ENCODE measurements at places on chromosomes 3 and 15.

DNA sequence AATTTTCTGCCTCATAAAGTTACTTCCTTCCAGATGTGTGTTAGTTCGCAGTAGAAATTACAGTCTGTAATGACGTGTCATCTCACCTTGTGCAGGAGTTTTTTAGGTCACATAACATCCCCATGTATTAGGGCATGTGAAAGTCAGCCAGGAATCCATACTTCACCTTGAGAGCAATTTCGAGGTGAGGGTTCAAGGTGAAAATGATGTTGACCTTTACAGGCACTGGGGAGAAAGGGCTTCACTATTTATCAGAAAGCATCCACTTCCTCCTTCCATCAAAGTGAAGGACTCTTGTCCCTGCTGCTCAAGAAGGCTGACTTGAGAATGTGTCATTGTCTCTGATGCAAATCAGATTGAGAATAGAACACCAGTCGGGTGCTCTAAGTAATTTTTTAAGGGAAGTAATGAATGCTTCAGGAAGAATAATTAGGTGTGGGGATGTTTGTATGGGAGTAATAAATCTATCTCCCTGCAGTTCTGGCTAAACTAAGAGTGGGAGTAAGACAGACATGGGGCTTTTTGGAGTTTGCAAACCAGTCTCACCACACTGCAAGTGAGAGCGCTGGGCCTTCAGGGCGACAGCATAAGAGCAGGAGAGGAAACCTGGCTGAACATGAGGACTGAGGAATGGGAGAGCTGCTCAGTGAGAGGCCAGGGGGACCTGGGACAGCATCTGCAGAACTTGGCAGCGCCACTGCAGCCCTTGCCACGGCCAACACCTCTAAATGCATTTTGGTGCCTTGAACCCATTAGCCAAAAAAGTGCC, 85.9 kb upstream of the IL12A start:
- DNase-seq, result no peak

- DNase-seq, result no peak
Observed at GRCh38 chr3:137768361-137769321, 4.5 kb downstream of the SOX14 start.

DNA sequence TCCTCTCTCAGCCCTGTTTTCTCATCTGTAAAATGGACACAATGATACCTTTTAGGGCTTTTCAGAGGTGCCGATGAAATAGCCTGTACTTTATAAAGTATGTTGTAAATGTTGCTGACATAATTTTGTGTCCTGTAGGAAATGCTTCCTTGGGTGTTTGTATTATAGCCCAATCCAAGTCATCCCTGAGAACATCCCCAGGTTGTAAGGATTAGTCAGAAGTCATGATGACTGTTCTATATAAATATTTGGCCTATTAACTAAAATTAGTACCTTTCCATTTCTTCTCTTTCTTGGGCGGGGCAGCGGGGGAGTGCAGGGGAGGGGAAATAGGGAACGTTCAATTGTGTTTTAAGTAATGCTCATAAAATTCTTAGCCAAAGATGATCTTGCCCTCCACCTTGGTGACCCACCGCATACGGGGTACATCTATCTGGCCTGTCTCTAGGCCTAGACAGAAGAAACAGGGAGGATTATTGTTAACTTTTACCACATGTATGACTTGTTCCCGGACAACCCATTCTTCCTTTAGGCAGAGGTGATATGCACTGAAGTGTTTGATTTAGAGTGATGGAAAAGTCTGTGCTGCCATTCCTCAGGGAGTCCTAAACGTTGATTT, 120.7 kb downstream of the VGLL4 start:
- no peak for DNase-seq

DNA sequence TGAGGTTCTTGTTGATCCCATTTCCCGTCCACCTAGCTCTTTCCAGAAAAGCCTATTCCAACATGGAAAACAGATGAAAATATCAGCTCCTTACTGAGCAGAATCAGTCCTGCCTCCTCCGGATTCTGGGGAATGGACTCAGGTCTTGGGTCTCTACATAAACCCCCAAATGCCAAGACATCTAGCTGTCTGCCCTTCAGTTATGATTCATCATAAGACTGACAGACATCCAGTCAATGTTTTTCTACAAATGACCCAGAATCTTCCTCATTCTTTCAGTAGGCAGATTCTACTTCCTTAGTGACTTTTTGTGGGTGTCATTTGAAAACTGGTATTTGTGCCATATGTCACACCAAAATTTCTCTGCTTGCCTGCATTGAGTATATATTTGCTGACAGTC, 103.0 kb upstream of the TGFBR2 start:
- no peak for DNase-seq

DNA sequence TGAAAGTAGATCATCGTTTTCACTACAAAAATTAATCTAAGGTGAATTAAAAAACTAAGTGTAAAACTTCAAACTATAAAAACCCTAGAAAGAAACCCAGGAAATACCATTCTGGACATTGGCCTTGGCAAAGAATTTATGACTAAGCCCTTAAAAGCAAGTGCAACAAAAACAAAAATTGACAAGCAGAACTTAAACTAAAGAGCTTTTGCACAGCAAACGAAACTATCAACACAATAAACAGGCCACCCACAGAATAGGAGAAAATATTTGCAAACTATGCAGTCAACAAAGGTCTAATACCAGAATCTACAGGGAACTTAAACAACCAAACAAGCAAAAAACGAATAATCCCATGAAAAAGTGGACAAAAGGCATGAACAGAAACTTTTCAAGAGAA, 302.0 kb downstream of the CHST2 start:
- DNase-seq, result no peak

GRCh38 chr3:69359339-69359893, 26.5 kb downstream of the FRMD4B start:
- no peak for DNase-seq

GRCh38 chr15:91936182-91936775, 82.8 kb downstream of the SLCO3A1 start:
- DNase-seq, result no peak

DNA sequence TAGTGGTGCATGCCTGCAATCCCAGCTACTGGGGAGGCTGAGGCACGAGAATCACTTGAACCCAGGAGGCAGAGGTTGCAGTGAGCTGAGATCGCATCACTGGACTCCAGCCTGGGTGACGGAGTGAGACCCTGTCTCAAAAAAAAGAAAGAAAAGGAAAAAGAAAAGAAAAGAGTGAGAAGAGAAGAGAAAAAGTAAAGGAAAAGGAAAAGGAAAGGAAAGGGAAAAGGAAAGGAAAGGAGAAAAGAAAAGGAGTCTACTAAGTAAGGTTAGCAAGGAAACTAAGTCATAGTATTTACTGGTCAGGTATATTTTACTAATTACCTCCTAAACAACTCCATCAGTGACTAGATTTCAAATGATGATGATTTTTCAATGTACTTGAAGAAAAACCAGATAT, 198.3 kb downstream of the VPS13C start:
- DNase-seq, result no peak

- DNase-seq, result no peak
Observed at GRCh38 chr15:90190606-90191343, 10.4 kb upstream of the SEMA4B start.

DNA sequence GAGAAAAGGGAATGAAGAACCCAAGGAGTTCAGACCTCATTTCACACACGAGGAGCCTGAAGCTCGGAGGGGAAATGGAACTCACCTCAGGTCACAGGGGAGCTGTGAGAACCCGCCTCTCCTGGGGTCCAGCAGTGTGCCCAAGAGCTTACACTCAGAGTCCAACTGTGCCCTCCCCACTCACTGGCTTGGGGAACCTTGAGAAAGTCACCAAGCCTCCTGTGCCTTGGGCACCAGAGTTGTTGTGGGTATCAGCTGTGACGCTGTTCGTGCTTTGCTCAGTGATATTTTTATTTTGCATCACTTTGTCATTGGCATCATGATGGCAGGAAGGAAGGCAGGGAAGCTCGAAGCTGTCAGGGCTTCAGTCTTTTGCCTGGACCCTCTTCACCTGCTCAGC, 83.4 kb downstream of the TLE3 start:
- DNase-seq, result no peak

- no peak for DNase-seq
Observed at GRCh38 chr3:139044366-139045210, at the start of gene PRR23C. Gene PRR23C, minus strand, starts transcription at chr3:139044892. Its CDS starts 272 bp downstream, at chr3:139044620.

DNA sequence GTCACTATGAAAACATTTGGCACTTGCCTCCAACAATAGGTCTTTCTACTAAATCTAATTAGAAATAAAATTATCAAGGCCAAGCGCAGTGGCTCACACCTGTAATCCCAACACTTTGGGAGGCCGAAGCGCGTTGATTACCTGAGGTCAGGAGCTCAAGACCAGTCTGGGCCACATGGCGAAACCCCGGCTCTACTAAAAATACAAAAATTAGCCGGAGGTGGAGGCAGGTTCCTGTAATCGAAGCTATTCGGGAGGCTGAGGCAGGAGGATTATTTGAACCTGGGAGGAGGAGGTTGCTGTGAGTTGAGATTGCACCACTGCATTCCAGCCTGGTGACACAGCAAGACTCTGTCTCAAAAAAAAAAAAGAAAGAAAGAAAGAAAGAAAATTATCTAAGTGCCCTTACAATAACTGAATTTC, 1.6 kb upstream of the PLD1 start:
- DNase-seq, result no peak

GRCh38 chr3:169619793-169620192, 43.7 kb downstream of the MECOM start:
- DNase-seq, result no peak

GRCh38 chr15:44541282-44541958, 4.5 kb downstream of the EIF3J start:
- DNase-seq, result no peak

- DNase-seq, result no peak
Observed at GRCh38 chr3:44955917-44956316, 20.1 kb downstream of the ZDHHC3 start.

DNA sequence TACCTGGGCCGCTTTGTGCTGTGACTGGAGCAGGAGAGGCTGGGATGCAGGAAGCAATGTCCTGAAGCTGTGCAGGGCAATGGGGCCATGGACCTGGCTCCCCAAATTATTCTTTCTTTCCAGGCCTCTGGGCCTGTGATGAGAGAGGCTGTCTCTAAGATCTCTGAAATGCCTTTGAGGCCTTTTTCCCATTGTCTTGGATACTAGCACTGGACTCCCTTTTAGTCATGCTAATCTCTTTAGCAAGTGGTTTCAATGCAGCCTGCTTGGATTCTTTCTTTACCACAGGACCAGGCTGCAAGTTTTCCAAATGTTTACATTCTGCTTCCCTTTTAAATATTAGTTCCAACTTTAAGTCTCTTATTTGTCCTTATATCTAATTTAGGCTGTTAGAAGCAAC, 64.8 kb upstream of the SGO1 start:
- no peak for DNase-seq

- DNase-seq, result no peak
Observed at GRCh38 chr3:113685956-113686721, 10.3 kb downstream of the USF3 start.

DNA sequence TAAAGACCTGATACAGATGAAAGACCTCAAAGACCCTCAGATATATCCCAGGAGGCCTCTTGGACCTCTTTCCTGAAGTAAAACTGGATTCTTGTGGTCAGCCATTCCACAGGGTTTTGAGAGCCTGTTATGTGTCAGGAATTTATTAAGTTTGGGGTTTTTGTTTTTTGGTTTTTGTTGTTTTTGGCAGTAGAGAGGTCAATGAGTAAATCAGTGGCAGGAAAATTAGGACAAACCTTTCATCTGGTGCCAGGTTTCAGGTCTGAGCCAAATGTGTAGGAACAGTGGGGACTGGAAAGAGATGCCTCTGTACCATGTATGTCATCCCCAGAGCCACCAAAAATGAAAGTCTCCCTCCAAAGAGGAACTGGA, 520.4 kb upstream of the MDFIC2 start:
- no peak for DNase-seq

- no peak for DNase-seq
Observed at GRCh38 chr3:114444216-114444615, 150.4 kb downstream of the TIGIT start.

DNA sequence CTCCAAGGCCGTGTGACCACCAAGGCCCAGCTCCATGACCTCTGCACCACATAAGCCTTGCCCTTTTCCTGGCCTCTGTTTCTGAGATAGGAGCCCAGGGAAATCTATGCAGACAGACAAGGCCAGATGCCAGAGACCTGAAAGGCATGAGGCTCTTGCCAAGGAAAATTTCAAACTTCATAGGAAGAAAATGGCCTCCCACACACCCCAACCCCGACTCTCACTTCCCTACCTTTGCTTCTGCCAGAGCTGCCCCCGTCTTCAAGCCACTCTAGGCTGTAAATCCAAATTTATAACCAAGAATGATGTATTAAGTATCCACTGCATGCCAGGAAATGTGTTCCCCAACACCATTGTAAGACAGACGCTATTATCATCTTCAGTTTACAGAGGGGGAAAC, 65.5 kb upstream of the HRH1 start:
- DNase-seq, result no peak

DNA sequence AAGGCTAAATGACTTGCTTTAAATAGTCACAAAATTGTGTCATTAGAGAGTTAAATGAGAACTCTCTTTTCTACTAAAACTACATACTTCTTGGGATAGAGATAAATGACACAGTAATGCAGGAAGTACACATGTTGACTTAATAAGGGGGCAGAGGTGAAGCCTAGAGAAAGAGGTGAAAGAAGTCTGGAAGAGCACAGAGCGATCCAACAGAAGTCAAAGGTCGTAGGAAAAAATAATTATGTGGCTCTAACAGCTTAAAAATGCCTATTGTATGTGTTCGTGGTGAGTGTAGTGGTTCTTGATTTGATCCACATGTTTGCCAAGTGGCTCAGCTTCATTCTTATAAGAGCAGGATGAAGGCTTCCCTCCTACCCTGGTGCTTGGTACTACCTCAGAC, 61.7 kb downstream of the TMEM212 start:
- no peak for DNase-seq

DNA sequence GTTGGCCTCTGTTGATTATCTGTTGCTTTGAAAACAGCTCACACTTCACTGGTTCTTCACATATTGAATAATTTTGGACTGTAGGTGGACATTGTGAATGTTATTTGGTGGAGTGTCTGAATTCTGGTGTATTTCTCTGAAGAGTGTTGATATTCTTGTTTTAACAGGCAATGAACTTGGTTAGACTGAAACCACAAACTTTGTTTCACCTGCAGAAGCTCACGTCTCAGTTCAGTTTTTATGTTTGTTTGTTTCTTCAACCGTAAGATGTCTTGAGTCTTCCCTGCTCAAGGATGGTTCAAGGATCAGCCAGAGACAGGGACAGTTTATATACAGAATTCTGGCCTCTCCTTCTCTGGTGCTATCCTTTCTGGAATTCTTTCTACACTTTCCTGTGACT, 43.6 kb downstream of the C3orf20 start:
- DNase-seq, result no peak

- DNase-seq, result no peak
Observed at GRCh38 chr15:76337059-76337695, 604 bp downstream of the ISL2 start.
